ENCODE measurements at places on chromosomes 4 and X.
A peak's percentile ranks its signal among the peaks of the same experiment; 100 is the strongest.

DNA sequence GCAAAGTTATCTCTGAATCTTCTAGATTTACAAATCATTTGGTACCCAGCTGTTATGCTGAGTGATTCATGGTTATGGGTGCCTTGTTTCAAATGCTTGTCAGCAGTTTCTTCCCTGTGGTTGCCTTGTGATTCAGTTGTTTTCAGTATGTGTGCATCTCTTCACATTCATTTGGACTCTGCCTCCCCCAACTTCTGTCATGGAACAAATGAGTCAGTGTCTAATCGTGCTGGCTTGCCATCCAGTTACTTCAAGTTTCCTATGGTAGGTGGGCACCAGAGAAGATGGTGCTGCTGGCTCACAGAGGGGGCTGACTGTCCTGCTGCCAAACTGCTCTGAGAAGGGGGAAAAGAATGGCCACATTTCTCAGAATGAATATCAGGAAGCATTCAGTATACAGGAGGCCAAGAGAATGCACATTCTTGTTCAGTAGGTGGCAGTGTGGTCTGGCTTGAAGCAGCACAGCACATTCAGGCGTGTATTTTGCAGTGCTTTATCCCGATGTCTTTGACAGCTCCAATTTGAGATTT lies 260.9 kb downstream of the GLUD2 start:
- peak; percentile 54 for DNase-seq

- DNase-seq: peak; percentile 4
Observed at GRCh38 chr4:48315728-48316630, 25.4 kb upstream of the SLAIN2 start.

GRCh38 chr4:158484173-158484885 lies 37.4 kb upstream of the RXFP1 start:
- DNase-seq: no peak

- DNase-seq: no peak
Observed at GRCh38 chr4:165992283-165992682, 119.2 kb downstream of the TLL1 start.

DNA sequence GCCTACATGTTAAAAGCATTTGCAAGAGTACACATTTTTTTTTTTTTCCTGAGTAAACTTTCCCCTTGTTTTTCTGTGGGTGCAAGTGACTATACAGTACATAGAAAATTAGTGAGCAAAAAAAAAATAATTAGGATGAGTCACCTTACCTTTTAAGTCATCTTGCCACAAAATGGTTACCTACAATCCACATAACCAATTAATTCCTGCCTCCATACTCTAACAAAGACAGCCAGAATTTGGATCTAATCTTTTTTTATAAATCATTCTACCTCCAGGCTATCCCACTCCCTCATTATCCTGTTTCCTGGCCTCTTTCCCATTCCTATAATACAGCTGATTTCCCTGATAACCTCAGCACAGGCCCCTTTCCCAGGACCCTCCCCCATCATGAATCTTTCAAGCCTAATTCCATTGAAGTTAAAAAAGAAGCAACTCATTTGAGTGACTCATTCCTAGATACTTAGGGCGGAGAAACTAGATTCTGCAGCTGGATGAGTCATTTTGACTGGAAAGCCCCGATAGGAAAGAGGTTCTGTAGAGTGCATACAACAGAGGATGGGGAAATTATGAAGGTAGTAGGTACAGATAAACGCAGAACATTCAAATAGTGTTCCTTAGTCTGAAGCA lies 128.2 kb downstream of the C4orf51 start:
- DNase-seq: peak; percentile 45

DNA sequence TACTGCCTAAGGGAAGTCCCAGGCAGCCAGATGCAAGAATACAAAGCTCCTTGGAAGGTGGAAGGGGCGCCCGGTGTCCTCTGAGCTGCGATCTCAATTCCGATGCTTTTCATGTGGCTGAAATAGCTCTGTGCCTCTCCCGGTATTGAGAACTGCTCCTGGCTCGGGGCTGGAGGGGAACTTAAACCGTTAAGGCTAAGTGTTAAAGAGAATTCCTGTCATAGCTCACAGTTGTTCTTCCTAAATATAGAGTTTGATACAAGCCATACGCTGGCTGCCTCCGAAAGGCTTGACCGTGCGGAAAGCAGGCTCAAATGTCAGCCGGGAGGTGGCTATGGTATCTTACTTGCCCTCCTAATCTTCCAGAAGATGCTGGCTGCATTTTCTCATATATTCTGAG lies at the start of gene SMPX:
Gene SMPX, minus strand, starts transcription at position 157 of the 400 bp plus-strand sequence. CDS start 3,826 bp downstream, outside the sequence.
- DNase-seq: no peak

- DNase-seq: no peak
Observed at GRCh38 chrX:115900425-115900824, 270.1 kb upstream of the AGTR2 start.

- no peak for DNase-seq
Observed at GRCh38 chrX:55867708-55868107, 150.2 kb downstream of the RRAGB start.

DNA sequence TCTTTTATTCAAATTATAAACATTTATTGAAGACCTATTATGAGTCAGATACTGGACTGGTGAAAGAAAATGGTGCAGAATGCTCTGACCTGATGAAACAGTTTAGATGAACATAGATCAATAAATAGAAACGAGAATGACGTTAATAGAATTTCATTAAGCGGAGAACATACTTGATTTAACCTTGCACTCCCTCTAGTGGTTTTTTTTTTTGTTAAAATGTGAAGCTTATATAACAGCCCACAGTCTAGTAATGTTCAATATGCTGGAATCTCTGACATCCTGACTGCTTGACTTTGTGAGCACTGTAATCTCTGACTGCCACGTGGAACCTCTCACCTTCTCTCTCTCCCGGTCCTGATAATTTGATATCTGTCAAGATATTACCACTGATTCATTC lies 32.3 kb downstream of the HDAC8 start:
- DNase-seq: no peak

GRCh38 chr4:146638786-146639505 lies at the start of gene POU4F2:
POU4F2 (plus strand) TSS chr4:146638893; CDS start chr4:146639141, 248 bp downstream.
- DNase-seq: no peak

Measured in activated naive CD4-positive, alpha-beta T cell treated with Interleukin-2 at 50 U/mL for 16 hours (primary cell).